ENCODE measurements at places on chromosomes 16 and 17. TPM values are rescaled to one million over a fixed set of nuclear protein-coding genes. Genes with fewer than 3 reads are reported as not detected.

The AATK gene
- polyA plus RNA-seq, result 1.3 TPM

The KRTAP4-1 gene
- not detected for polyA plus RNA-seq

The SRCIN1 gene
- 0.87 TPM for polyA plus RNA-seq

DNA sequence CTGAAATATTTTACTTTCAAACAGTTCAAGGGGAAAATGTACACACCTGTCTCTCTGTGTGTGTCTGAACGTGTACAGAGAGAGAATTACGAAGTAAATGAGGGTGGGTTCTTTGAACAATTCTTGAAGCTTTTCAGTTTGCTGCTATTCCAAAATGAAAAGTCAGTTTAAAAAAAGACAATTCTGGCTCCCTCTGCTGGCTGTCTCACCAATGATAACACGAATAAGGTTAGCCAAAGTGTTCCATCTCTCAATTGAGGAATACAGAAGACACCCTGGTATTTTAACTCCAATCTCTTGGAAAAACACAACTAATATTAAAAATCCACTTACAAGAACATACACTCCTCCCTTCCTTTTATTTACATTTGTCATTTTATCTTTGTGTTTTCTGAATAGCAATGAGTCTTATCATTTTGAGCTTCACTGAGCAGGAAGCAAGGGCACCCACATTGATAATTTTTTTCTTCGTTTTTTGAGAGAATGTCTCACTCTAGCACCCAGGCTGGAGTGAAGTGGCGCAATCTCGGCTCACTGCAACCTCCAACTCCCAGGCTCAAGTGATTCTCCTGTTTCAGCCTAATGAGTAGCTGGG, 20.5 kb downstream of the EFTUD2 start:
- DNase-seq, result peak; percentile 72

DNA sequence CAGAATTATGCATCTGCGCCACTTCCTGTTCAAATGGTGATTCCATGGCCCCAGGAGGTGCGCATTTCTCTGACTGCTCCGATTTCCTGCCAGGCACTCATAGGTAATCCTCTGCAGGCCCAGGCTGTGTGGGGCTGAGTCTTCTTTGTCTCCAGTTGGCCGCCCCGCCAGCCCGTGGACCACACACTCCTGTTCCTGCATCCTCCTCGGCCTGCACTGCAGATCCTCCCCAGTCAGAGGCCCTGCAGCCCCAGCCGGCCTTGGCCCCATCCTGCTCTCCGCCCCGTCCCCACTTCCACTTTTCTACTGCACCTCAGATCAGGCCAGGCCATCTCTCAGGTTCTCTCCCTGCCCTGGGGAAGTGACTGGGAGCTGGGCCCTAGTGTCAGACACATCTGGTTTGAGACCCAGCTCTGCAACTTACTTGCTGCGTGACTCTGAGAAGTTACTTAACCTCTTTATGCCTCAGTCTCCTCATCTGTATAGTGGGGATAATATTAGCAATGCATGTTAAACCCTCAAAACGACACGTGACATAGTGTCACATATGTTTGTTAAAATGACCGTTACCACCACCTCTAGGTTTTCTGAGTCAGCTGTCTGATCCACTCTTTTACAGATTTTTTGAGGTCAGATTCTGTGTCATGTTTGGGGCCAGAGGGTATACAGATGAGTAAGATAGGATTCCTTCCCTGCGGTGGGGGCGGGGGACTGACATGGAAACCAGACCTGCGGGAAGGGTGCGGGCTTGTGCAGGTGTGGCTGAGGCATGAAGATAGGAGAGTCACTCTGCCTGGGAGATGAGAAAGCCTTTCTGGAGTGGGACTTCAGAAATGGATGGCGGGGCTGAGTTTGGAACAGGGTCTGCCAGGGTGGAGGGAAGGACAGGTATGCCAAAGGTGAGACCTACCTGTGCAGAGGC, 12.8 kb downstream of the RAB11FIP4 start:
- DNase-seq, result no peak

DNA sequence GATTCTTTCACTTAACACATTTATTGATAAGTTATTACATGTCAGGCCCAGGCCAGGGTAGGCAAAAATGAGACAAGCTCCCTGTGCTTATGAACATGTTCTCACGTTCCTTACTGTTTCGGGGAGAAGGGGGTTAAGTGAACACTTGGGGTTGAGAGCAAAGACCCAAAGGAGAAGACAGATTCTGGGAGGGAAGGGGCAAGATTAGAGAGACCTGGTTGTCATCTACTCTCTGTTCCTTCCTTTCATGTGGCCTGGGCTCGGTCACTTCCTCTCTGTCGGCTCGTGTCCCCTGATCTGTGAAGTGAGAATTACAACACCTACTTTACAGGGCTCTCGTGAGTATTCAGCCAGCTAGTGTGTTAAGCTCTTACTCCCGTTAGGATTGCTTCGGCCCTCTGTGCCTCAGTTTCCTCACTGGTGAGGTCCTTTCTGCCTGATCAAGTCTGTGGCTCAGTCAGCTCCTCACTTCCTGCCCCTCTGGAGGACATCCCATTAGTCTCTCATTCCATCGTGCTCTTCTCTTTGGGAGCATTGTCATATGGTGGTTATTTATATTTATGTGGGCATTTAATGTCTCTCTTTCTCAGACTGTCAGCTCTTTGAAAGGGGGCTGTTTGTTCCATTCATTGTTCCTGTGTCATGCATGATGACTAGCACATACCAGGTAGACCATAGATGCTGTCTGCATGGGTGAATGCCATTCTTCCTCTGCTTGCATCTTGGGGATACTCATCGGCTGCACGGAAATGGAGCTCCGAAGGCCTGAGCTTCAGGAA, 38.9 kb downstream of the PLCG2 start:
- no peak for DNase-seq

GRCh38 chr17:55366020-55366481, 55.6 kb downstream of the MMD start:
- DNase-seq, result no peak

- no peak for DNase-seq
Measured at GRCh38 chr17:41813699-41814124, 908 bp downstream of the FKBP10 start.

DNA sequence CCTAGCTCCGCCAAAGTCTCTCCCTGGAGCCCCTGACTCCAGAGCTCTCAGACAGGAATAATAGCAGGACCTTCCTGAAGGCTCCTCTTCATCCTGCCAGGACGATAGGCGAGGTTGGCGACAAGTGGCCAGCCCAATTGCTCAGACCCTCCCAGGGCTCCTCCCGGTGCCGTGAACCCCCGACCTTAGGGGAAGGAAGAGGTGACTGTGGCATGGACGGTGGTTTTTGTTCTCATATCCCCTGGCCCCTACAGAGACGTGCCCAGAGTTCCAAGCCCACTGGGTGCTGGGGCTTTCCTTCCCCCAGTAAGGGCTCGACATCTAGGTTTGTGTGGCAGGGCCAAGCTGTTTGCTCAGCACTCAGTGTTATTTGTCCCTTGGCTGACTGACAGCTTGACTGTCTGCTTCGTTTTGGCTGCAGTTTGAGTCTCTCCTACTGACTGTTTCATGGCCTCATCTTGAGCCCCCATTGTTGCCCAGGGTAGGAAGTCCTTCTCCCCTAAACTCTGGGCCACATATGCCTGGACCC, 4.6 kb upstream of the ADCY7 start:
- DNase-seq, result no peak

DNA sequence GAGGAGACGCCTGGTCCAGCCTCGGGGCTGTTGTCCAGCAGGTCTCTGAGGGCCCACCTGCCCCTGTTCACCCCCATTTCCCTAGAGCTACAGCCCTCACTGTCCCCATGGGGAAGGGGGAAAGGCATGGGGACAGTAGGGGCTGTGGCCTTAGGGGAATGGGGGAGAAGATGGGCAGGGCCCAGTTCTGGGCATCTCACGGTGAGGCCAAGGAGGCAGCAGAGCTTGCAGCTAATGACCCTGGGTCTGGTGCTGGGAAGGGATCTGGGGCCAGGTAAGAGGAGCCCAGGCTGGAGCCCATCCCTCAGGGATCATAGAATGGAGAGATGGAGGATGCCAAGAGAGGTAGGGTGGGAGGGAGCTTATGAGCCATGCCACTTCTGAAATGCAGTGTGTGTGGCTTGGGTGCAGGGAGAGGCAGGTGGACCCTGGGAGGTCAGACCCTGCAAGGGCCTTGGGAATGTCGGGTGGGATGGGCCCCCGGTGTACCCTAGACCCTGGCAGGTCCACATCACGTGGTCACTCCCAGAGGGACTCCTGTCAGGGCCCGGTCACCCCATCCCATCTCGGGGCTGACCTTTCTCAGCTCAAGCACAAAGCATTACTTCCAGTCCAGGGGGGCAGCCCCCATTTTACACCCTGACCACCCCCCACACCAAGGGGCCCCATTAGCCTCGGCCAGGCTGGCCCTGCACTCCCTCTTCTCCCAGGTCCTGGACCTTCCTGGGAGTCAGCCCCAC, 35.9 kb upstream of the KSR1 start:
- no peak for DNase-seq

DNA sequence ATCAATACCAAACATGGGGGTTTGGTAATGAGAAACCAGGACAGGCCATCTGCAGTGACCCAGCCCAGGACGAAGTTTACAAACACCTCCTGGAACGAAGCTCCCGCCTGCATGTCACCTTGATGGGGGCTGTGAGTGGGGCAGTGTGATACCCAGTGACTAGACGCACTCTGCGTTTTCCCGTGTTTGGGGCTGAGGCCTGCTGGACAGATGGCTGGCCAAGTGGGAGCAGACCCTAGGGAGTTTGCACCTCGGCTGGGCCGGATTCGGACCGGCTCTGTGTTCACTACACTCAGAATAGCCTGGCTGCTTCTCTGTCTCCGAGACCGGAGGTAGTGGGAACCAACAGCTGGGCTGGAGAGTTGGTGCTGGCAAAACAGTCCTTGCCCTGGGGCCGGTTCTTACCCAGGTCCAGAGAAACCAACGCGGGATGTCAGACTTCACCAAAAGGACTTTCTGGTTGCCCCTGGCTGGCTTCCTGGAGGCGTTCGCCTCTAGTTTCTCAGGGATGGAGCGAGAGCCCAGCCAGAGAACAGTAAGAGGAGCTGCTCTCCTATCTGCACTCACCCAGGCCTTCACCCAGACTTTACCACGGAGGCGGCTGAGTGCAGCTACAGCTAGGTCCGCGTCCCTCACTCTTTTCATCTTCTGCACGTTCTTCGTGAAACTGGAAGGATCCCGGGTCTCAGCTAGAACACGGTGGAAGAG, 20.4 kb downstream of the CARHSP1 start:
- no peak for DNase-seq

GRCh38 chr16:61934601-61935000, 101.6 kb downstream of the CDH8 start:
- DNase-seq, result no peak

GRCh38 chr16:27801289-27801945, 251.5 kb downstream of the KATNIP start:
- DNase-seq, result no peak

- no peak for DNase-seq
Measured at GRCh38 chr16:81478876-81479511, 34.4 kb downstream of the CMIP start.

DNA sequence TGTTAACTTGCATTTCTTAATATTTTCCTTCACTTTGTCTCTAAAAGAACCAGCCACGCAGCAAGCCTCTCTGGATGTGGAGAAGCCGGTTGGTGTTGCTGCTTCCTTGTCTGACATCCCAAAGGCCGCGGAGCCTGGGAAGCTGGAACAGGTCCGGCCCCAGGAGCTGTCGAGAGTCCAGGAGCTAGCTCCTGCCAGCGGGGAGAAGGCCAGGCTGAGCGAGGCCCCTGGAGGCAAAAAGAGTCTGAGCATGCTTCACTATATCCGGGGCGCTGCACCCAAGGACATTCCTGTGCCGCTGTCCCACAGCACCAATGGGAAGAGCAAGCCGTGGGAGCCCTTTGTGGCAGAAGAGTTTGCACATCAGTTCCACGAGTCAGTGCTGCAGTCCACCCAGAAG, 22.8 kb downstream of the GINS2 start:
- DNase-seq, result no peak

- no peak for DNase-seq
Measured at GRCh38 chr16:82630688-82631087, 3.9 kb downstream of the CDH13 start.

- DNase-seq, result peak; percentile 71
Measured at GRCh38 chr17:50681263-50682200, 26.2 kb downstream of the ANKRD40 start.

DNA sequence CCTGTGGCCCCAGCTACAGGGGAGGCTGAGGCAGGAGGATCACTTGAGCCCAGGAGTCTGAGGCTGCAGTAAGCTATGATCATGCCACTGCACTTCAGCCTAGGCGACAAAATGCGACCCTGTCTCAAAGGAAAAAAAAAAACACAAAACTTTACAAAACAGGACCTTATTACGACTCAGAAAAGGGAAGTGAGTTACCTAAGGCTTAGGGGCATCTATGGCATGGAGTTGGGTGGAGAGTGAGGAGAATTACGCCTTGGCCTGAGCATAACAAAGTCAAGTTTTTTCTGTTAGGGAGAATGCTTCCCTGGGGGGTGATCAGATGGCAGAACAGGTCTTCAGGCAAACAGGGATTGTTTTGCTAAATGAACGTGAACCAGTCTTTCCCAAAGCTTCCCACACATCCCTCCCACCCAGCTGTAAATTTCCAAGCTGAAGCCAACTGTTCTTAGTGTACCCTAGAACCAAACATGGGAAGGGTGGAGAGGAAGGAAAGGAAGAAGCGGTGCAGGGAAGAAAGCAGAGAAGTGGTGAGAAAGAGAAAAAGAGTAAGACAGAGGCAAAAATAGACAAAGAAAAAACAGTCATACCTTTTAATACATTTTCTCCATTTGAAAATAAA, 24.6 kb upstream of the TNRC6C start:
- DNase-seq, result no peak

DNA sequence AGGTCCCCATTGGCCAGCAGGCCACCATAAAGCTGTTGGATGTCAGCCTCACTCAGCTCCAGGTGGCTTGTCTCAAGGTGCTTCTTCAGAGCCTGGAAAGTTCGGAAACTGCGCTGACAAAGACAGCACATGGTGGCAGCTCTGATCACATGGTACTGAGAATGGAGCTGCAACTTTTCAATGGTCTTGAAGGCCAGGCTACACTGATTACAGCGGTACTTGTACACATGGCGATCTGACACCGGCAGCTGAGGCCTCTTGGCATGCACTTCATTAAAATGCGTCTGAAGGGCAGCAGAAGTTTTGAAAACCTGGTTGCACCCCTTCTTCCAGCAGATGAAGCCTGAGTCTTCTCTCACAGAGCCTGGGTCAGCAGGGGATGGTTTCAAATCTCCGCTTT, 249.7 kb downstream of the ZFHX3 start:
- DNase-seq, result no peak

GRCh38 chr17:16486373-16487250, 5.4 kb downstream of the LRRC75A start:
- DNase-seq, result peak; percentile 84

DNA sequence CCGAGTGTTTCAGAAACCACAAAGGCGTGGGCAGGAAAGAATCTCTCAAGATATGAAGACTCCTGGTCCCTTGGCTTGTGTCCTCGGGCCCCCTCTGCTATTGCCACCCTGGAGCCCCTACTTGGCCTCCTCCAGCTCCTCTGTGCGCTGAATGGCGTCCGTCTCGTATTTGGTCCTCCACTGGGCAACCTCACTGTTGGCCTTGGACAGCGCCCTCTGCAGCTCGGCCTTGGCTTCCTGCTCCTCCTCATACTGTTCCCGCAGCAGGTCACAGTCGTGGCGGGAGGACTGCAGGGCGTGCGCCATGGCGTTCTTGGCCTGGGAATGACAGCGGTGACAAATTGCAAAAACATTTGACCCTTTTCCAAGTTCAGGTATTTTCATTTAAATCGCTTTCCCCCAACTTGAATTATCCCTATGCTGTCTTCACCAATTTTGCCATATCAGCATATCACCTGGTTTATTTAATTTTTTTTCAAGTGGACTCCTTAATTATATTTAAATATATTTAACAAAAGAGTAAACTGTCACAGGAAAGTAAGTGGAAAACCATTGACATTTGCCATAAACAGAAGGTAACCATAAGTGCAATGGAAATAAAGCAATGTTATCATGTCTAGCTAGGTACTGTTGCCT, 59.7 kb downstream of the MYH13 start:
- peak; percentile 25 for DNase-seq
